ENCODE measurements at places on chromosomes 3 and 15. TPM values are rescaled to one million over a fixed set of nuclear protein-coding genes. Genes with fewer than 3 reads are reported as not detected.

DNA sequence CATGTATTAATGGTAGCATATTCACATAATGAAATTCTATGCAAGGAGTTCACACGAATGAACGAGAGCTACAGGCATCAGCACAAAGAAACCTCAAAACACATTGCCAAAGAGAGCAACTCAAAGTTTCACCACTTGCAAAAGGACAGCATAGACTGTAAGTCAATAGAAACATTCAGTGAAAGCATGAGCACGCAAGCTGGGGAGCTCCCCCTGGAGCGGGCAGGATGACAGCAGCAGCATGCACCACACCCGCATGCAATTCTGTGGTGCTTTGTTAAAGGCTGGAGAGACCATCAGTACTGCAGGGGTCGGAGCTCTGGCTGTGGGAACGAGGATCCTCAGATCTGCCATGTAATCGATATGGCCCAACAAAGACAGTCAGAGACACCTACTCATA is 18.7 kb downstream of the OCA2 start:
- no peak for DNase-seq

DNA sequence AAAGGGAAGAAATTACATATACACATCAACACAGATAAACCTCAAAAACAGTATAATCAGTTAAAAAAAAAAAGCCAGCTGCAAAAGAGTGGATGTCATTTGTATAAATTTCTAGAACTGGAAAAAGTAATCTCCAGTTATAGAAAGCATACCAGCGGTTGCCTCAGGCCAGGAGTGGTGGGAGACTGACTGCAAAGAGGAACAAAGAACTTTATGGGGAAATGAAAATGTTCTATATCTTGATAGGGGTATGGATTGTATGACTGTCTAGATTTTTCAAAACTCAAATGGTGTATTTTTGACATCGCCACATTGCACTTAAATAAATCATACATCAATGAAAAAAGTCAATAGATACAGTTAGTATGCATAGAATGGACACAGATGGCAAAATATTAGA is 241.6 kb downstream of the SCAPER start:
- no peak for DNase-seq

DNA sequence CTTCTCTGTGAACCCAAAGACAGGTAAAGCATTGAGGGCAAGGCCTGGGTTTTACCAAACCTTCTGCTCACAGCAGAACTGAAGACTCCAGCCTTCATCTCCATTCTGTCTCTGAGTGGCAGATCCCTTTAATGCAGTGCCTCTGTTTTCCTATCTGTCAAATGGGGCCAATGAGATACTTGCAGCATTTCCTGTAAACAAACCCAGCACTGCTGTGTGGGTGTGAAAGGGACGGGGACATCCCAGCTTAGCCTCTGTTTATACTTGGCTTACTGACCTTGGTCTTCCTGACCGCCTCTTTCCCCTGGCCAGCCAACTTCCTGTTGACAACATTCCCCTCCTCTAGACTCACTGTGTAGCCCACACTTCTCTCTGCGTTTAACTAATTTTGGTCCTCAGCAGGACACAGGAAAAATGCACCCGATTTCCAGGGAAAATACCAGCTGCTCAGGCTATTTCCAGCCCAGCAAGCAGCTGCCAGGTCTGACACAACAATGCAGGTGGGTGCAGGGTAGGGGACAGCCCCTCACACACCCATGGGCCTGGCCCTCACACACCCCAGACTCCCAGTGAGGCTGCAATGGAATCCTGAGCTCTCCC is 105.9 kb upstream of the HERC1 start:
- no peak for DNase-seq

DNA sequence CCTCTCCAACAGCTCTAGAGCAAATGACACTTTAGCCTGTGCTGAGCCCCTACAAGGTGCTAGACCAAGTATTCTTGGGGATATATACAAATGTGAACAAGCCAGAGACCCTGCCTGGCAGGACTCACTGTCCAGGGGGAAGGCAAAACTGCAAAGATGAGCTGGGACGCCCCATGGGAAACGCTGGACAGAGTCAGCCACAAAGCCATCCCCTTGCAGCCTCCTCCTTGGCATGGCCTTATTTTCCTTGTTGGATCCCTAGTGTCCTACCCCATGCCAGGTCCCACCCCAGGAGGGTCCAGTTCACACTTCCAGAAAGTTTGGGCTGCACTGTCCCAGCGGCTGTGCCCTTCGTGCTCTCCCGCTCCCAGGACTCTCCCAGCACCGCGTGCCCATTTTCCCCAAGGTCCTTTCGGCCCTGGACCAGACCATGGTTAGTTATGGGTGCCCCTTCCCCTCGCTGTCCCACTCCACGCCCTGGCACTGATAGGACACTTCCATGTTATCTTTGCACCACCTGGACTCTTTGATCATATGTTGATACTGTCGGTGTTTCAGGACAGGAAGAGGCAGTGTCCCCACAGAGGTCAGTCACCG is 5.8 kb upstream of the NRROS start:
- no peak for DNase-seq

DNA sequence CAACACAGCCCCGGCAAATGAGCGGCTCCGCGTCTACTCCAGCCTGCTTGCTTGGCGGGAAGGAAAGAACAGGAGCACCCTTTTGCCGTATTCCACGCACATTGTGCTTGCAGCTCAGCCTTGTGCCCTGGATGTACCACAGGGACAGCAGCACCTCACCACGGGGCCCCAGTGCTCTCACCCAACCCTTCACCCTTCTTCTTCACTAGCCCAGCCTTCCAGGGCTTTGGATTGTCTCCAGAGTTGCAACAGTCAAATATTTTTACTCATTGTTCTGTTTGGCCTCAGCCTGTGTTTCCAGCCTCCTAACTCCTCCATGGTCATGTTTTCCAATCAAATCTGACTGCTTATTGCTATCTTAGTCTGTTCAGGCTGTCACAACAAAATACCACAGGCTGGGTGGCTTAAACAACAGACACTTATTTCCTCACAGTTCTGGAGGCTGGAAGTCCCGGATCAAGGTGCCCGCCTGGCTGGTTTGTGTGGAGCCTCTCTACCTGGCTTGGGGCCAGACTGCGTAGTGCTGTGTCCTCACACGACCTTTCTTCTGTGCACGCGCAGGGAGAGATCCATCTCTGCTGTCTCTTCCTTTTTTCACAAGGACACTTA is 79.2 kb upstream of the ABHD17C start:
- DNase-seq = no peak

PPP4R2 gene
- 61.5 TPM for total RNA-seq

GOLGA6L7 gene
- total RNA-seq = not detected

NOX5 gene
- not detected for total RNA-seq

CACNA2D2 gene
- total RNA-seq = not detected

SNURF gene
- 58.6 TPM for total RNA-seq
